Adipocyte (in vitro differentiated cells): ENCODE measurements at places on chromosomes 2 and 18.
A peak's percentile ranks its signal among the peaks of the same experiment; 100 is the strongest.

DNA sequence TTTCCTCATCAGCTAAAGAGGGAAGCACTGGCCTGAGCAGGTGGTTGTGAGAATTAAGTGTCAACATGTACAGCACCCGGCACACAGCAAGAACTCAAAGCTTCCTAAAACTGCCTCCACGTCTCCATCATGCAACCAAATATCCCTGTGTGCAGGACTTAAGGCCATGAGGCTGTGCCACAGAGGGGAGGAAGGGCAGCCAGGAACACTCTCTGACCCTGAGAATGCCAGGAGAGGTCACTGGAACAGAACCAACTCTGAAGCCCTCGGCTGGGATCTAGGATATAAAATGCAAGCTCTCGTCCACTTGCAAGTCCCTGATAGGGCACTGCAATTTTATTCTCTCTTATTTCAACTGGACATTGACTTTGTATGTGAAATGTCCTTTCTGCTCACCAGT is 12.2 kb upstream of the NPAS2 start:
- DNase-seq = no peak

- DNase-seq = no peak
Observed at GRCh38 chr2:129008055-129008880, 689.6 kb upstream of the HS6ST1 start.

- peak; percentile 8 for DNase-seq
Observed at GRCh38 chr18:72261590-72261989, 282.6 kb downstream of the CBLN2 start.

- DNase-seq = peak; percentile 30
Observed at GRCh38 chr18:8153887-8154583, 455.2 kb upstream of the RAB12 start.

GRCh38 chr2:176138923-176139660 is 9.6 kb downstream of the HOXD8 start:
- no peak for DNase-seq

- no peak for DNase-seq
Observed at GRCh38 chr2:141003967-141004657, 1126.7 kb downstream of the LRP1B start.

DNA sequence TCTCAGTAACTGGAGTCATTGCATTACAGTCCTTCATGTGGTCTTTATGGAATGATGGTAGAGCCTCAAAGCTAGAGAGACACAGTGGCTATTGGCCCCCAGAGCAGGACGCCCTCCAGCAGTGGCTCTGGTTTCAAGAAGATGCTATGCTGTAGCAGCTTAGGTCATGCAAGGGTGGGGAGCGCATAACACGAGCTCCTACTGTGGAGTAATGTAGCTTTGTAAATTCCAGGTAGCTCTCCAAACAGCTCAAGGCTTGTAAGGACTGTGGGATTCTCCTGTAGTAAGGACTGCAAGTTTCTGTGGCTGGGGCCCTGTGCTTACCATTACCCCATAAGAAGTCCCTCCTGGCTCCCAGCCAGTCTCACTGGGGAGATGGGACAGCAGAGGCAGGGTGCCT is 15.6 kb downstream of the APLF start:
- DNase-seq = no peak

GRCh38 chr18:3427944-3428343 is 22.0 kb upstream of the TGIF1 start:
- DNase-seq = no peak

DNA sequence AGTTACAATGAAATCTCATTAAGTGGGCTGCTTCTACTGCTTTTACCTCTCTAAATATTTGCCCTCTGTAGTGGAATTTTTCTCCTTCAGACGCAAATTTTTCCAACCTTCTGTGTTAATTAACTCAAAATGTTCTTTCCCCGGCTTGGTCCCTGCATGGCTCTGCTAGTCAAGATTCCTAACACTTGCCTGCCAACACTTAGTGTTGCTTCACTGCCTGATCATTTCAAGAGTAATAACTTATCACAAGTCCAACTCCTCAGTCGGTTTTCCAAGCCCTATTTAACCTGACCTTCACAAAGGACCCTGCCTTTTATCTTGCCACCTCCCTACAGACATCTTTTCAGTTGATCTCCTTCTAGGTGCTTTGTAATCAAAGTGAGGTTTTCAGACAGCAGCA is 142.7 kb downstream of the HRH4 start:
- DNase-seq = no peak

GRCh38 chr2:219663116-219663762 is 35.8 kb downstream of the SLC4A3 start:
- no peak for DNase-seq

DNA sequence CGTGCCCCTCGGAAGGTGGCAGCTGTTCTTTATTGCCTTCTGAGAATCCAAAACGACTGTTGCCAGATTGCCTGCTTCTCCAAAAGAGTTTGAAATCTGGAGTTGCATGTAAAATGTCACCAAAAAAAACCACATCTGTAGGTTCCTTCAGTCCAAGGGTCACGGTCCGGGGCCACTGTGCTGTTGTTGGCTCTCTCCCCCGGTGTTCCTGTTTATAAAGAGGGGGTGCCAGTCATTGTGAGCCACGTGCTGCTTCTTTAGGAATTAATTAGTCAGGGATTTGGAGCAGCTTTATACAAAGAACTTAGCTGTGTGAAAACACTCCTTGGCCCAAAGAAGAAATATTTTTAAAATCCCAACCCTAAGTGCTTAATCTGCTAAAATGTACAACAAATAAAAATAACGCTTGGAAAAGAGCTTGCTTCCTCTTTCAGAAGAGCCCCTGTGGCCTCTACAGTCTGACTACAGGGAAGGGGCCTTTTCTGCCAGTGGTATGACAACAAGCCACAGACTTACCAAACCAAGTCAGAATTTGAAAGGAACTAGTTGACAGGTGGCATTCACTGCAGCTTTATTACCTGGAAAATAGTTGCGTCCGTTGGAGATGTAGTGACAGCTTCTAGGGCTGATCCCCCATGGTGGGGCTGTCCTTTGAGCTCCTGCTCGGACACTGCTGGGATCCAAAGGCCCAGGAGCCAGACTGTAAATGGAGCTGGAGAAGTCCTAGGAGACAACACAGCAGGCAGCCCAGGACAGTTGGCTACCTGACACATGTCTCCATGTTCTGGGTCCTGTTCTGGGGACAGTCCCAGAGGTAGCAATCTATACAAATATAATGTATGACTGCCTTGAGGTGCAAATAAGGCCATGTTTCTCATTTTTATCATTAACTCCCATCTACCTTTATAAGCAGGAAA is 84.5 kb upstream of the SLC1A4 start:
- no peak for DNase-seq

DNA sequence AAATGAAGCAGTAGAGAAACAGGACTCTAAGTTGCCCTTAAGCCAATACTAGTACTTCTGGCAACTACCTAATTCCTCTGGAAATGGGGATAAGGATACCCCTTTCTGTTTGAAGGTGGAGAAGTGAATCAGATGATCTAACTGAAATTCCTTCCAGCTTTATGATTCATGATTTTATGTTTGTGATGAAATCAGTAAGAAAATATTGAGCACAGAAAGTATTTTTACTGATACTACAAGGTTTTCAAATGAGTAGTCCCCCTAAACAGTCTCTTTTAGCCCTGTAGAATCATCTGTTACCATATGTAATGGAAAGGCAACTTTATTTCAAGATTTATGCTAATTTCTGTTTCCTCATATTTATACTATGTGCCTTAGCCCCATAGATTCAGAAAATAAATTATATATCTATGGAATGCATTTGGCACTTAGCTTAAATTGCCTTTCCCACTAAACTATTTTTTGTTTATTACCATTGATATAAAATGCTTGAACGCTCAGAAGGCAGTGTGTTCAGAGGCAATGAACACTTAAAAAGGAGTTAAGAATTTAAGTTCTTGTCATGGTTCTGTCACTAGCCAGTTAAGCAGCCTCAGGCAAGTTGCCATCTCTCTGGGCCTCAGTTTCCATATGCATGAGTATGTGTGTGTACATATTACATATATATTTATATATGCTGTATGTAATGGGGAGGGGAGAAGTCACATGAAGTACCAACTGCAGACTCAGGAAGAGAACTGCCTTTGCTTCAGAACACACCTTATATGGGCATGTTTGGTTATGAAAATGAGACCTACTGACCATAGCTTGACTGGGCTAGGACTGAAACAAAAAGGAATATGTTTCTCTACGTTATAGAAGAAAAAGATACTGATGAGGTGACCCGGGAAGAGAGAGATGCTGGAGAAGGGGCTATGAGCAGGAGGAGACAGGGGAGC is 97.7 kb downstream of the CDC42EP3 start:
- DNase-seq = peak; percentile 70

DNA sequence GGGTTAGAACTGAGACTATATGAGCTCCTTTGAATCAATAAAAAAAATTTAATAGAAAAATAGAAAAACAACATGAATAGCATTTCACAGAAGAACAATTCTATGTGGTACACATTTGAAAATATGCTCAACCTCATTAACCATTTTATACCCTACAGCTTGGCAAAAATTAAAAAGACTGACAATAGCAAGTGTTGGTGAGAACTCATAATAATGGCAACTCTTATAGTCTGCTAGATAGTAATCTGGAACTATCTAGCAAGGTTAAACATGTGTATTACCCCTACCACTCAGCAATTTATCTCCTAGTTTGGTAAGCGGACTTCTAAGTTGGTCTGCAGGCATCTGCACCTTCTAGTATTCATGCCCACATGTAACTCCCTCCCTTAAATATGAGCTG is 67.8 kb downstream of the CYBRD1 start:
- DNase-seq = no peak

- no peak for DNase-seq
Observed at GRCh38 chr2:9756692-9757250, 86.5 kb upstream of the TAF1B start.

DNA sequence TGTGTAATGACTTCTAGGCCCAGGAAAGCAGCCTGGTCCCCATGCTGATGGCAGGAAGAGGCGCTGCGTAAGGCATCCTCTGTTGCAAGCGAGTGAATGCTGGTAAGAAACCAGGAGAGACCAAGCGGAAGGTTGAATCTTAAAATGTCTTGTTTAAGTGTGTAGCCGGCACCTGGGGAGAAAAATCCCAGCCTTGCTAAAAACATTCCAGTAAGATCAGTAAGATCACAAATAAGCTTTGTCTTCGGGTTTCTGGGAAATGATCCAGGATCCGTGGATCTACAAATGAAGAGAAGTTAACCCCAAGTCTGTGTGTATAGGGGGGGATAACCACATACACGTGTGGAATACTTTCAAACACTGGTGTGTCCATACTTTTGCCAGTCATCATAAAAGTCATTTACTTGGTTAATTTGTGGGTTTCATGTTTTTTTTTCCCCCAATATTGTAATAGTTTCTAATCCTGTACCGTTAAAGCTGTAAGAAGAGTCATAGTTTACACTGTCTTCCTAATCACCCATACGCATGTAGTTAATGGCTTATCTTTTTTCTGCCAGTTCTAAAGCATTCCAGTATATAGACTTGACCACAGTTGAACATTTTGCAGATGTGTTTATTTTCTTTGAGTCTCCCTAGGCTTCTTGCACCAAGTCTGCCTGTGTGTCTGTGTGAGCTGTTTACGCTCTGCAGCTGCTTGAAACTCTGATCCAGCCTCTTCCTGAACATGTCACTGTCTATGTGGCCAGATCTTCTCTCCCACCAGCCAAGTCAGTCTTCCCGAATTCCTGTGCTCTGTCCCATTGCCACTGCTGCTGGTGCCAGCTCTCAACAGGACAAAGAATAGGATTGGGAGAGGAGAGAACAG is 135.9 kb upstream of the ARL4C start:
- DNase-seq = peak; percentile 82

DNA sequence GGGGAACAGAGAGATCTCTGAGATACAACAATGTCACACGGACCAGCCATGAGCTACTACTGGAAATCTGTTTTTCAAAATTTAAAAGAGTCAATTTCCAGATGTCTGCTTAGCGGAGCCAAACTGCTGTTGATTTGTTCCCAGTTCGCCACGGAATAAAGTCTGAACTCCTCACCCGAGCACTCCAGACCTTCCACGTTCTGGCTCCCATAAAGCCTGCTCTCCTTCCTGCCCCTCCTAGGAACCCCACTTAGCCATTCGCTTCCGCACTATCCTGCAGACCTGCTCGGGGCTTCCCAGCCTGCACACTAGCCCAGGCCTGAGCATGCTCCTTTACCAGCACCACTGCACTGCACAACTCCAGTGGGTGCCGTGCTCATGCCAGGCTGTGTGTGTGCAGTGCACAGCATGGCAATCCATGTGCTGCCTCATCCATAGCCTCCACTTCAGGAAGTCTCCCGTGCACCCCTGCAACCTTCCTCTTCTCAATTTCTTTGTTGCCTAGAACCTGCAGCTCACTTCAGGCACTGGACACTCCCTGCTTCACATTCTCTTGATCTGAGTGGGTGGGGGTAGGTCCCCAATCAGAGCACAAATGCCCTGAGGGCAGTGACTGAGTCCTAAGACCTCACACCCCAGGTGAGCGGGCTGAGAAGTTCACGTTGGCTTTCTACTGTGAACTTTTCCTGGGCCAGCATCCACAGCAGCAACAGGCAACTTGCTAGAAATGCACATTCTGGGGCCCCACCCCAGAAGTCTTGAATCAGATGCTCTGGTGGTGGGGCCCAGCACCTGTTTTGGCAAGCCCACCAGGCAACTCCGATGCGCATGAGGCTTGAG is 53.7 kb downstream of the ZBTB7C start:
- no peak for DNase-seq

DNA sequence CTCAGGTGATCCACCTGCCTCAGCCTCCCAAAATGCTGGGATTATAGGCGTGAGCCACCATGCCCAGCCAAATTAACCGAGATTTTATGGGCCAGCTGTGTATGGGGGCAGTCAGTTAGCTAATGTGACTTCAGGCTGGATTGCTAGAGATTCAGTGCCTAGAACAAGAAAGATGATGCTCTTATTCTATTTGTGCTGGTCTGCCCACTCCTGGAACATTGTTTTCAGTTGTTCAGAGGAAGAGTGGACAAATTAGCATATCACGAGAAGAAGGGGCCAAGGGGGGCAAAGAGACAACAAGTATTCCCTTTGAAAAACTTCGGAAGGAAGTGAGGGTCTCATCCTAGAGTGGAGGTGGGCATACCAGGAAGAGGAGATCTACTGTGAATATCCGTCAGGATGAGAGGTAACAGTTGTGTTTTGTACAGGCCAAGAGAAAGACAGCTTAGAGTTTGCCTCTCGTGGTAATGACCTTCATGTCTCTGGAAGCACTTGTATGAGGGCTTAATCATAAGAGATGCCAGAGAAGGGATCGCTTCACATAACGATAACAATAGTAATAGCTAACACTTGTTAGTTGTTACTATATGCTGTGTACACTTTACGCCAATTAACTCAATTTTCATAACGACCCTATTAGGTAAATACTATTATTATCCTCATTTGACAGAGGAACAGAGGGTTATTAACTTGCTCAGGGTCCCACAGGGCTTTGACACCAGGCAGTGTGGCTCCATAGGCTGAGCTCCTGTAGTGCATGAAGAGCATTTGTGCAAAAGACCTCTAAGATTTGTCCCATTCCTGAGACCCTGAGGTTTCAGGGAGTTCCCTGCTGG is 138.3 kb downstream of the DDX1 start:
- peak; percentile 0 for DNase-seq
